ENCODE measurements at places on chromosomes 3 and 15.
A peak's percentile ranks its signal among the peaks of the same experiment; 100 is the strongest.

GRCh38 chr3:163132111-163132510, 1635.5 kb downstream of the OTOL1 start:
- no peak for DNase-seq

DNA sequence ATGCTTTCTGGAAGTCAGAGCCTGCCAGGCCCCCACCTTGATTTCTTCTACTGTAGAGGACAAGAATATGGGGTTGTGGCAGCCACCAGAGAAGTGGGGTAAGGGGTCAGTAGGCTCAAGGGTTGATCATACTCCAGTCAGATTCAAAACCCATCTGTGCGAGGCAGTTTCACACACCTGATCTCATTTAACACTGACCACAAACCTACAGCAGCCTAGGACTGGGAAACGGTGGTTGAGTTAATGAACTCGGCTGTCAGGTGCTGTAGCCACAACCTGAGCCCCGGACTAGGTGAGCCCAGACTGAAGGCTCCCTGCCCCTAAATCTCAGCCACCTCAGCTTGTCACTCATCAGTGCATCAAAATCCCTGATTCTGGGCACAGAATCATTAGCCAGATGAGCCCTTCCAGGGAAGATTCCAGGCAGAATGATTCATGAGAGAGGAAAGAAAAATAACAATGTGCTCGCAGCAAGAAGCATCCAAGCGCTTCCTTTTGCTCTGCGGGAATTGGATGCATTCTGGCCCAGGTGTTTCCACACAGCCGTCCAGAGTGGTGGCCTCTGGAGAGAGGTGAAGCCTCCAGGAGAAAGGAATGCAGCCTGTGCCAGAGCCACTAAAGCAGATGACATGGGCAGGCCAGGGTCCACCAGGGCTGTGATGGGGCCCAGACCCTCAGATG, 102.1 kb downstream of the SRGAP3 start:
- DNase-seq: peak; percentile 59

- DNase-seq: no peak
Measured at GRCh38 chr3:61565569-61565968, 4.2 kb downstream of the PTPRG start.

- DNase-seq: no peak
Measured at GRCh38 chr3:61820306-61820992, 259.1 kb downstream of the PTPRG start.

GRCh38 chr15:85129881-85130280, 148.2 kb downstream of the PDE8A start:
- no peak for DNase-seq

GRCh38 chr15:82146990-82147461, 101.2 kb upstream of the MEX3B start:
- no peak for DNase-seq

GRCh38 chr3:103057003-103057402, 622.2 kb downstream of the ZPLD1 start:
- DNase-seq: no peak

GRCh38 chr3:158809642-158810041, 7.8 kb downstream of the MFSD1 start:
- DNase-seq: no peak

- peak; percentile 27 for DNase-seq
Measured at GRCh38 chr3:4426782-4427344, 40.2 kb downstream of the SUMF1 start.

GRCh38 chr3:43128464-43128863, 22.6 kb upstream of the POMGNT2 start:
- no peak for DNase-seq

- DNase-seq: no peak
Measured at GRCh38 chr3:11587766-11588165, 55.9 kb downstream of the VGLL4 start.

DNA sequence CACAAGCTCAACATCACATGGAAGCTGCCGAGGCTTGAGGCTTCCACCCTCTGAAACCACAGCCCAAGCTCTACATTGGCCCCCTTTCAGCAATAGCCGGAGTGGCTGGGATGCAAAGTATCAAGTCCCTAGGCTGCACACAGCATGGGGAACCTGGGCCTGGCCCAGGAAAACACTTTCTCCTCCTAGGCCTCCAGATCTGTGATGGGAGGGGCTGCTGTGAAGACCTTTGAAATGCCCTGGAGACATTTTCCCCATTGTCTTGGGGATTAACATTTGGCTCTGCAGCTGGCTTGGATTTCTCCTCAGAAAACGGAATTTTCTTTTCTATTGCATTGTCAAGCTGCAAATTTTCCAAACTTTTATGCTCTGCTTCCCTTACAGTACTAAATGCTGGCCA, 18.2 kb downstream of the HRG start:
- DNase-seq: no peak

- no peak for DNase-seq
Measured at GRCh38 chr15:37679627-37680026, 254.8 kb upstream of the TMCO5A start.

DNA sequence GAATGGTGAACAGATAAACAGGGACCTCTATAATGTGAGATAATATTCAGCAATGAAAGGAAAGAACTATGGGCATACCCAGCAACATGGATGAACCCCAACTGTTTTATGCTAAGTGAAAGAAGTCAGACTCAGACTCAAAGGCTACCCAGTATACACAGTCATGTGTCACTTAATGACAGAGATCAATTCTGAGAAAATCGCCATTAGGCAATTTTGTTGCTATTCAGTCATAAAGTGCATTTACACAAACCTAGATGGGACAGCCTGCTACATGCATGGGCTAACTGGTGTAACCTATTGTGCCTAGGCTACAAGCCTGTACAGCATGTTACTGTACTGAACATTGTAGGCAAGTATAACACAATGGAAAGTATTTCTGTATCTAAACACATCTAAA, 76.5 kb downstream of the B3GNT5 start:
- no peak for DNase-seq

- DNase-seq: no peak
Measured at GRCh38 chr3:38210141-38210757, 44.9 kb downstream of the OXSR1 start.

DNA sequence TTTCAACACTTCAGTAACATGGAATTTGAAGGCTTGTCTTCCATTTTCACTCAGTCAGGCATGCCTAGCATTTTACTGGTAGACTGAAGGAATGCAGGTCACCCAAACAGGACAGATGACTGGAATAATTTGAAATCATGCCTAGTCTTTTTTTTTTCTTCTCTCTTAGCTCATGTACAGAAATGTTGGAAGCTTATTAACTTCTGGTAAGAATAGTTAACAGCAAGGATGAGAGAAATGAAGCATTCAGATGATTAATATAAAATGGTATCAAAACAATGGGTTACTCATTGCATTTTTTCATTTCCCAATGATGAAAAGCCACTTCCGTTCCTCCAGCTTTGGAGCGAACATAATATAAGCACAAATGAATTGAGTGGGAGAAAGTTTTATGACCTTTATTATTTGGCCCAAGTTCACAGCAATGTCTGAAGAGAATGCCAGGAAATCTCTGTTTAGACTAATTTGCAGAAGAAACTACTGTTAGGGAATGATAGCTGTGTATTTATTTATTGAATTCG, 431.6 kb upstream of the RASGRP1 start:
- no peak for DNase-seq

DNA sequence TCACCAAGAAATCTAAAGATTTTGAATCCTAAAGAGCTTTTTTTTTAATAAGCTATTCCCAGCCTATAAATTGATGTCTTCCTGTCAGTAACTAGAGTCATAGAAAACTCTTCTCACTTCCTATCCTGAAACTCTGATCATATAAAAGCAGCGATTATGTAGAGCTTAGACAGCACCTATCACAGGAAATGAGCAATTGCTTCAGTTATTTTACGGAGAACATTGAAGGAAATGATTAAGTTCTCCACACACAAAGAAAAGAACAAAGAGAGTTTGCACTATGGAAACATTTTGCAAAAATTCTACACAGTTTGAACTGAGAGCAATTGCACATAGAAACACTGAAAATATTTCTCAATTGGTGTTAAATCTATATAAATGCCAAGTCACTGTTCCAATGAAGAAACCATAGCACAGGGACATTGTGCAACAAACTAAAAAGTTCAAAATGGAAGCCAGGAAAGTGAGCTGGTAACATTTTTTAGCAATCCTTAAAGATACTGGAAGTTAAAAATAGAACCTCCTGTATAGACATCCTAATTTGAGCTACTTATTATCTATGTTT, 291.5 kb upstream of the ARHGEF26 start:
- DNase-seq: no peak

GRCh38 chr3:139198186-139198585, 145.6 kb upstream of the MRPS22 start:
- no peak for DNase-seq

DNA sequence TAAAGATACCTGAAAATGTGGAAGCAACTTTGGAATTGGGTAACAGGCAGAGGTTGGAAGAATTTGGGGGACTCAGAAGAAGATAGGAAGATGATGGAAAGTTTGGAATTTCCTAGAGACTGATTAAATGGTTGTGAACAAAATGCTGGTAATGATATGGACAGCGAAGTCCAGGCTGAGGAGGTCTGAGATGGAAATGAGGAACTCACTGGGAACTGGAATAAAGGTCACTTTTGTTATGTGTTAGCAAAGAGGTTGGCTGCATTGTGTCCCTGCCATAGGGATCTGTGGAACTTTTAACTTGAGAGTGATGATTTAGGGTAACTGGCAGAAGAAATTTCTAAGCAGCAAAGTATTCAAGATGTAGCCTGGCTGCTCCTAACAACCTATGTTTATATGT, 13.0 kb downstream of the MITF start:
- DNase-seq: no peak

- DNase-seq: no peak
Measured at GRCh38 chr3:99839613-99840012, 22.0 kb downstream of the CMSS1 start.

- no peak for DNase-seq
Measured at GRCh38 chr15:63749330-63749942, 84.3 kb downstream of the HERC1 start.

GRCh38 chr15:71148048-71148447, 32.8 kb downstream of the THSD4 start:
- no peak for DNase-seq

GRCh38 chr3:186965141-186965879, 35.0 kb downstream of the ST6GAL1 start:
- no peak for DNase-seq

DNA sequence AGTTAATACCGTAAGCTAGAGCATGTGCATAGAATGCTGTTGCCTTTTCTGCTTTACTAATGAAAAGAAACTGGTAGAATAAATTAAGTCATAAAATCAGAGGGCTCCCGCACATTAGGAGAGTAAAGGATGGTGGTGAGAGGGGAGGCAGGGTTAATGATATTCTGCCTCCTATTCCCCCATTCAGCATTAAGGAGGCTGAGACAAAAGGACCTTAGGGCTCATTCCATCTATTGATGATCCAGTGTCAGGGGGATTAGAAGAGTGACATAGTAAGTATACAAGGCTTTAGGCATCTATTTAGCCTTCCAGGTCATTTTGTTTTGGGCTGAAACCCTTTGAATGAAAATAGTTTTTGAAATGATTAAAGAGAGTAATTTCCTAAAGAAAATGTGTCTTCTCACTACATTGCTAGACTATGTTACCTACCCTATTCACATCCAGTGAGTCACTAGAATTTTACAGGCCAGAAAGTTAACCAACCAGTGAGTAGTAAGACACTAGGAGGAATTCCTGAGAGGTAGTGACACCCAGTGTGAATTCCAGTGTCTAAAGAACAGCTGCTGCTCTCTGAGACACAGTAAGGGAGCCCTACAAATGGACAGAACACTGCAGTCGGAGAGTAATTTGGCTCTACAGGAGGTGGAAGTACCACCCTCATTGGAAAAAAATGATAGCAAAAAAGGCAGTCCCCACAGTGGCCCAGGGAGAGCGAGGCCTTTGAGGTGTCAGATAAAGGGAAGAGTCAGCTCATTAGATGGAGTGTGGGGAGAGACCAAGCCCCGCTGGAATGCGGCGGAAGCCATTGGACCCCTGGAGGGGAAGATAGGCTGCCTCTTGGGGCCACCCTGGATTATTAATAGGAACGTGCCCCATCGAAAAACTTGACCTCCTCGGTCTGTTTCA, 67.6 kb downstream of the TUSC7 start:
- no peak for DNase-seq

DNA sequence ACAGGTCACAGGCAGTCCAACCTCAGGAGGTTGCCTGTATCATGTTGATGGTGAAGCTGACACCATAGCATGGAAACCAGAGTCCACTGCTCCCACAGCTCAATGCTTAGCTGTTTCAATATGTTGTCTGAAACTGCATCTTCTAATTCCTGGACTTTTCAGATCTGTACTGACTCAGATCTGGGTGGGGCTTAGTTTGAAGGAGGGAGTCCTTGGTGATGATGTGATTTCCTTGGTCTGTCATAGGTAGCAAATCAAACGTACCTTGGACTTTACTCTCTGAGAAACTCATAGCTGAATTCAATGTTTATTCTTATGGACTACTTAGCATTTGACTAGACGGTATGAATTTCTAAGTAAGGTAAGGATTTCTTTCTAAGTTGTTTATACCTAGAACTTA, at the start of gene HHLA2:
HHLA2 (plus strand) TSS at position 310 of the 400 bp plus-strand sequence. CDS start 55,266 bp downstream, outside the sequence.
- no peak for DNase-seq

- no peak for DNase-seq
Measured at GRCh38 chr3:150662410-150663200, 41.1 kb downstream of the ERICH6 start.

DNA sequence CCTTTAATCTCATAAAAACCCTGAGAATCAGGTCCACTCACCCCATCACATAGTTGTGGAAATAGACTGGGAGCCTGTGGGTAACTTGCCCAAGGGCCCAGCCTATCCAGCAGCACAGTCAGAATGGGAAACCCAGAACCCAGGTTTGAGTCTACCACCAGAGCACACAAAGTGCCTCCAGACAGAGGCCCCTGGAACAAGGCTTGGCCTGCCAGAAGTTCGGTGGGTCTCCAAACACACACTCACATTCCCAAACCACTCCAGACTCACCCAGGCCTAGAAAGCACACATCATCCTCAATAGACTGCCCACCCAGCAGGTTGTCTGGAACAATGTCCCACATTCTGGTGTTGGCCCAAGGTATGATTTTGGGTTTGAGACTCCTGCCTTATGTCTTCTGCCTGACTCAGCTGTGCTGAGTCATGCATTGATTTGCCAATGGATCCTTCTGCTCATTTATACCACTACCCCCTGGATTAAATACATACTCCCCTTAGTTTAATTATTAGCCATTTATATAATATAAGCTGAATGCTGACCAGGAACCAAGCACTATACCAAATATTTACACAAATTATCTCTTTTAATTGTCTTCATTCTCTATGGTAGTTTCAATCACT, 4.5 kb downstream of the SLC12A8 start:
- no peak for DNase-seq

DNA sequence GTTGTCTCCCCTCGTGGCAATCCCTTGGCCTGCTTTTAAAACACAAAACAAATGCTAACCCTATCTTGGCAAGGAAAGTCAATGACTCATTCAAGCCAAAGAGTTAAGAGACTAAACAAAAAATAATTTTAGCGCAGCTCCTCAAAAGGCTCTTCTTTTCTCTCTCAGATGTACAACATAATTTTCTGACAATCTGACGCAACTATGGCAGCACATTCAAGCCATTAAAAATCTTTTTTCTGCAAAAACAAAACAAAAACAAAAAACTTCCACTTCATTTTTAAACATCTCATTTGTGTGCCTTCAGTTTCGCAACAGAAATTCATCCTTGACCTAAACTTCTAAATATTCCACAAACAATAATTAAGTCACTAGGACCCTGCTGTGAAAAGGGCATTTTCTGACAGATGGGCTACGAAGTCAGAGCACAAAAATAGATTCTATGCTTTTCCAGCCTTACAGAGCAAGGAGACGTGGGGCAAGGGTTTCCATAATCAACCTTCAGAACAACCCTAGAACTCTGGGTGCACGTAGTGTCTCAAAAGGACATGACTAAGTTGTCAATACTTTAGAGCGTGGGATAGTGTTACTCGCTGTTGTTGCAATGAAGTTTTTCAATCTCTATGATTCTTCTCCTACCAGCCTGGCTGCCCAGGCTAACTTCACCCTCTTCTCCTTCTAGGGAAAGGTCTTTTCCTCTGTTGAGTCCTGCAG, 84.3 kb downstream of the MB21D2 start:
- DNase-seq: no peak

All from right hindlimb (tissue), 1 donor.